ENCODE measurements at places on chromosomes 7 and 10.

DNA sequence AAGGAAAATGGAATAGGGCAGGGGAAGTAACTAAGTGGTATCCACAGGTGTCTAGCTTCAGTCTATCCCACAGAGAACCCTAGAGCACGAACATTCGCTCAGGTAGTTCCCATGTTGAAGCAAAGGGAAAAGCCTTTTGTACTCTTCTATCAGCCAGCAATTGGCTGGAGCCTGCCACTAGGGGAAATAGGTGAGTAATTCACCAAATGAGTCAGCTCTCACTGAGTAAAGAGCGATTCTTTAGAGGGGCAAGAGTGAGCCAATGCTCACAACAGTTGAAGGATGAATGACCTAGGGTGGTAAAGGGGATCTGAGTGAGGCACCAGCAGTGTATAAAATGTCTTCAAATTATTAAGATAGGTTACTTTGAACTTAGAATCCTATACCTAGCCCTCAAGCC is 94.1 kb upstream of the ZNF800 start:
- DNase-seq, result peak; percentile 6

DNA sequence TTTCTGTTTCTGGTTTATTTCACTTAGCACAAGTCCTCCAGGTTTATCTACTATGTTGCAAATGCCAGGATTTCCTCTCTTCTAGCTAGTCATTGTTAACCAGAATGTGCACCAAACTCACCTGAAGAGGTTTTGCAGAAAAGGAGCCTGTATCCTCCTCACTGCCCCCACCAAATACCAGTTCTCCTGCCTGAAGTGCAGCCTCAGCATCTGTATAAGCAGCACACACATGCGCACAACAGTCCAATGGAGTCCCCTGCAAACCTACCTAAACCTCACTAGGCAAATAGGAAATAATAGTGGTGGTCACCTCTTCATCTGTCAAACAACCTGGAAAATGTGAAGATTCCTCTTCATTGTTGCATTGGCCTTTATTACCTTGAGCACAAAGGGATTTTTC is 237.8 kb downstream of the PAXIP1 start:
- no peak for DNase-seq

- DNase-seq, result no peak
These were observed 102.1 kb downstream of the RTKN2 start for GRCh38 chr10:62166331-62167131.

DNA sequence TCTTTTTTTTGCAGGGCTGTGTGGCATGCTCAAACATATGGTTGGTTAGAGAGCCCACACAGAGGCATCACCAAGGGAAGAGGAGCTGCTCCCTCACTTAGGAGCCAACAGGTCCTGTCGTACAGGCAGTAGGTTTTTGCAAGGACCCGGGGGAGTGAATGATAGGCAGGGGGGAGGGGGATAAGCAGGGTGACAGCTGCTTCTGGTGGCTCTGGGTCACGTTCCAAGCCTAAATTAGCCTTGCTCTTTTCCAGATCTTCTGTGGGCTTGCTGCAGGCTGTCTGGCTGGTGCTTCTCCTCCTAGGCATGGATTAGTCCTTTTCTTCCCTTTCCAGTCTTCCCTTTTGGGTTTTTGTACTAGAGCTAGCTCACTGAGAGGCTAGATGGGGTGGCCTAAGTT is 117.7 kb upstream of the PODXL start:
- no peak for DNase-seq

- DNase-seq, result no peak
These were observed 27.9 kb downstream of the CNNM2 start for GRCh38 chr10:102945962-102946361.

DNA sequence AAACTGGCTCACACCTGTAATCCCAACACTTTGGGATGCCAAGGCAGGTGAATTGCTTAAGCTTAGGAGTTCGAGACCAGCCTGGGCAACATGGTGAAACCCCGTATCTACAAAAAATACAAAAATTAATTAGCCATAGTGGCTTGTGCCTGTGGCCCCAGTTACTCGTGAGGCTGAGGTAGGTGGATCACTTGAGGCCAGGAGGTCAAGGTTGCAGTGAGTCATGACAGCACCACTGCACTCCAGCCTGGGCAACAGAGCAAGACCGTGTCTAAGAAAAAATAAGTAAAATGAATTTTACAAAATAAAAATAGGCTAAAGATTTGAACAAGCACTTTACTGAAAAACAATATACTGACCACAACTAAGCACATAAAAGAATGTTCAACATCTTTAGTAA is 9.8 kb upstream of the ORC5 start:
- no peak for DNase-seq

DNA sequence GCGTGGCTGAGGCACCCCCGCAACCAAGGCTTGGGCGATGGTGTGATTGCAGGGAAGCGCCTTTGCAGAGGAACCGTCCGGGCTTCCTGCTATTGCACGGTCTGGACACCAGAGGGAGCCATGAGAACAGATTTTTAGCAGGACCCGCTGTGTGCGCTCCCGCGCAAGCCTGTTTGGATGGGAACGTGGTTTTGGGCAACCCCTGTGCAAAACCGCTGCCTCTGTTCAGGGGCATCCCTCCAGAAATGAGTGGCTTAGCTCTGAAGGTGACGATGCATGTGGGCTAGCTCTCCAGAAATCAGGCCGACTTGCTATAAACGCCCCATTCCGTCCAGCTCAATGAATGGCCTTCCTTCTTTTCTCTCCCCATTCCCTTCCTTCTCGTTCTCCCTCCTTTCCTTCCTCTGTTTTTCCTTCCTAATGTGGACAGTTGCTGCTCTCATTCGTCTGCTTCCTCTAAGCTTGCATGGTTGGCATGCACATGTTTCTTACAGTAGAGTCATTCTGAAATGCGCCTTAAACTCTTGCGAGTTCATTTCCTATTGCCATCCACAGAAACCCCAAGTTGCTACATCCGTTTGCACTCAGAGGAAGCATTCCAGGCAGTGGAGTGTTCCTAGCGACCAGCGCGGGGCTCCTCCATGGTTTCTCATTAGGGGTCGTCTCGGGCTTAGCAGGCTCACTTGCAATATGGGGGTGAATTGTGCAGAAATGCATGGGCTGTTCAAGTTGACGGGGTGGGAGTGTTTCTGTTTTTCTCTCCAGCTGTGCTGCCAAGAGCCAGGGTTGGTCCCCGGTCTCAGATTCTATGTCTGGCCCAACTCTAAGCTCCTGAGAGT is 302.5 kb upstream of the GALNT17 start:
- DNase-seq, result peak; percentile 76

GRCh38 chr10:130337305-130337640 is 201.1 kb downstream of the GLRX3 start:
- DNase-seq, result no peak

DNA sequence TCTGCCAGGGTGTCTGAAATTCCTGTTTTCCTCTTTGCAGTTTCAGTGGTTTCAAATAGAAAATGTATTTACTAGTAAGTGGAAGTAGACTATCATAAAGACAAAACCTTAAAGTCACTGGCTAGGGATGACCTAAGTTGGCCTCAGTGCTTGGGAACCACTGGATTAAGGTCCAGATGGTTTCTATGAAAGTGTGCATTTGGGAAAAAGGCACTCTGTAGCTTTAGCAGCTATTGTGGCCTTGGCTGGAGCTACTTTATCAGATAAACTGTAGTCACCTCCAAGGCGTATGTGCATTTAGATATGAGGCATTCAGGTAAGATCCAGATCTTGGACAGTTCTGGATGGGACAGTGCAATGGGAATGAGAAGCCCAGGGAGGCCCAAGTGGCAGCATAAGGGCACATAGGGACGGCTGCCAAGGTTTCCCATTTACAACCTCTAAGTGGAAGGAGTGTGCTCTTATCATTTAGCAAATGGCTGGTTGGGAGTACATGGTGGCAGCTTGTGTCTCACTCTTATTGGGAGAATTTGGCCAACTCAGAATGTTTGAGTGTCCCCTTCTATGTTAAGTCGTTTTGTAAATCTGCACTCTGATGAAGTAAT is 185.6 kb downstream of the LRMDA start:
- no peak for DNase-seq

DNA sequence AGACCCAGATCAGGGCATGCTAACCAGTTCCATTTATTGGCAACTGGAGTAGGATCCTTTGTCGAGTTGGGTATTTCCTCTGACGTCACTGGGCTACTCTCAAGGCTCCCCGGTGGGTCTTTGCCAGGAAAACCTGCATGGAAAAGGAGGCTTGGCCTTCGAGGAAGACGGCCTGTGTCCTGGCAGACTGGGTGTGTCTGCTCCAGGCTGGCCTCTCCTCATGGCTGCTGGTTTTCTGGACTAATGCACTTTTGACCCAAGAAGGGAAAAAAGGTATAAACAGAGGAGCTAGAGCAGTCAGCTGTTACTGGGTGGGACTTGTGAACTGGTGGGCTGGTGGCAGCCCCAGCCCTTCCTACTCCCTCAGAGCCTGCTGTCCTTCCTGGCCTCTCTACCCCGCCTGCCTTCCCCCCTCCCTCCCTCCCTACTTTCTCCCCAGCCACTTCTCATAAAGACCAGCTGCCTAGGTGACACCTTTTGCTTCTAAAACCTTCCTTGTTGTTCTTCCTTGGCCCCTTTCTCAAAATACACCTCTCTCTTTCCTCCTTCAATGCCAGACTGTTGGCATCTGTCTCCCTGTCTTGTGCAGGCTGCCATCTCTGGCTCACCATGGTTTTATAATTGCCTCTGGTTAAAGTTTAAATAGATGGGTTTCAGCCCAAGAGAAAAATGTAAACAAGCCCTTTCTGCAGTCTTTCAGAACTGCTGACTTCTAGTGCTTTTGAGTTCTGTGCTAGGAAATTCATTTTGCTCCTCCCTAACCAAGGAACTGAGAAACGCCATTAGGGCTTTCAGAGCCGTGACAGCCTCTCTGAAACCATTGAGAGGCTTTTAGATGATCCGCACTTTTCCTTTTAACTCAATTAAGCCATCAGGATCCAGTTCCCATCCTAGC is 101.8 kb upstream of the MKLN1 start:
- peak; percentile 36 for DNase-seq

DNA sequence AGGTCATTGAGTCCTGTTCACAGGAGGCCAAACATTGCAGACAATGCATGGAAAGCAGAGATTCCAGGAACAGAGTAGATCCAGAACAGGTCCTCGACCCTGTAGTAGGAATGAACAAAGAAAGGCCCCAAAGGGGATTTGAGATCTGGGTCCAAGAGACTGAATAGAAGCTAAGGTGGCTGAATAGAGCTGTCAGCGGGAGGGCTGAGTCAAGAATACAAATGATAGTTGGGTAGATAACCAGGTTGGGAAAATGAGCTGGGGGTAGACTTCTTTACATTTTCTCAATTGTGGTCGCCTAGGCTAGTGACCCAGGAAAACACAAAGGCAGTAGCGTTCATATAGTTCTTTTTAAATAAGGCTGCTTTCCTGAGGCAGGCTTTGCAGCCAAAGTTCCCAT is 103.4 kb upstream of the ELMO1 start:
- no peak for DNase-seq

- no peak for DNase-seq
These were observed 165.8 kb upstream of the KLF6 start for GRCh38 chr10:3950676-3951275.

- DNase-seq, result no peak
These were observed 20.5 kb upstream of the SGCE start for GRCh38 chr7:94676431-94676830.

GRCh38 chr7:2964208-2964607 is 79.5 kb downstream of the CARD11 start:
- DNase-seq, result no peak

DNA sequence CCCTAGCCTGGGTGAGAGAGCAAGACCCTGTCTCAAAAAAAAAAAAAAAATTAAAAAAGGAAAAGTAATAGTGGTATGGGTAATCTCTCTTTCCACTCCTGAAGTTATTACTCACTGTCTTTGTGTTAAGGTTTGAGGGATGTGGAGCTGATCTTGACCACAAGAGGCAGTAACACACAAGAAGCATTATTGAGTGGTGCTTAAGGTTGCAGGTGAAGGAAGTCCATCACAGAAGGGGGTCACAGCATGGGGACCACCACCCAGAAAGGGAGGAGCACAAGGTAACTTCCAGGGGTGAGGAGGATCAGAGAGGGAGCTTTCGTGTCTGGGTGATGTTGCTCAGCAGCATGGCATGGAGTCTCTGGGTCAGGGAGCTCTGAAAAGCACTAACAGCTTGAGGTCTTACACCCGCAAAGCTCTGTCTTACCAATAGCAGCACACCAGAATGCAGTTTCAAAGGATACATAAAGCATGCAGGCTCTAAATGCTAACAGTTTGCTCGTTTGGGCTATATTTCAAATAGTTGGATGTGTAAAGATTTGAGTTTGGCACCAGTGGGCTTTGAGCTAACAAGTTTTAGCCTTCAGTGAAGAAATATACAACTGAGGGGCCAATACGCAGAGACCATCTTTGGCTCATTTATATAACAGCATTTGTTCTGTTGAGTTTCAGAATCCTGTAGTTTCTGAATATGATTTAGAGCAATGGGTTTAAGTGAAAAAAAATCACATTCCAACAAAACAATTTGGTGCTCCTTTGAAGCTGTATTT is 100.4 kb upstream of the DNAJC1 start:
- peak; percentile 1 for DNase-seq

- no peak for DNase-seq
These were observed 52.4 kb downstream of the ABCB1 start for GRCh38 chr7:87548123-87548919.

GRCh38 chr7:142327628-142328405 is 70.0 kb upstream of the PRSS58 start:
- DNase-seq, result peak; percentile 95
